ENCODE measurements at places on chromosomes 12 and 14.
A peak's percentile ranks its signal among the peaks of the same experiment; 100 is the strongest.

DNA sequence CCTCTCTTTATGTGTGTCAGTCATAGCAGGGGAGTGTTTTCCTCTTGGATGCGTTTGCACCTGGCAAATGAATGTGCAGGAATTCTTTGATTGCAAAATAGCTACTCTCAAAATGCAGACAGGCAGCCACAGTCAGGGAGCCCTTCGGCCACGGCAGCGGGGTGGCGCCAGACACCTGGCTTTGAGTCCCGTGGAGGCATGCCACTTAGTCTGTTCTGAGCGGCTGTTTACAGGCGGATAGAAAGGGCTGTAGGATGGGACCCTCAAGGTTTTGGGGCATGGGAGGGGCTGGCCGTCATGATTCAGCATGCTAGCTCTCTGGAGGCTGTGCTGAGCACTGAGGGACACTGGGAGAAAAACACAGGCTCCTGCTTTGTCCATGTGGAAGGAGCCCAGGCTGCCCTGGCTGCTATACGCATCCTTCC lies 117.1 kb downstream of the SLC25A47 start:
- DNase-seq: peak; percentile 84

DNA sequence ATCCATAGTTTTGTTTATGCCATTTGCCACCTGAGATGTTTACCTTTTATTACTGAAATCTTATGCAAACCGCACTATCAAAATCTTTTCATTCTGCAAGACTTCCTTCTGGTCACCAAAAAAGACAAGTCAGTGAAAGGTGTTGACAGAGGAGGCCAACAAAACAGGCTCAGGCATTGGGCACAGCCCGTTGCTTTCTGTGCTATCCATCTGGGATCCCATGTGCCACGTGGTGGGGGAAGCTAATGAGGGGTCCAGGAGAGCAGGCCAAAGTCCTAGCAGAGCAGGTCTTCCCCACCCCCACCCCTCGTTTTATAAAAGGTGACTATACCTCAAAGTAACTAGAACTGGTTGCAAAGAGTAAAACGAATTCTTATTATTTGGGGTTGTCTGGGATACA lies 1.2 kb downstream of the ALDH1L2 start:
- no peak for DNase-seq

DNA sequence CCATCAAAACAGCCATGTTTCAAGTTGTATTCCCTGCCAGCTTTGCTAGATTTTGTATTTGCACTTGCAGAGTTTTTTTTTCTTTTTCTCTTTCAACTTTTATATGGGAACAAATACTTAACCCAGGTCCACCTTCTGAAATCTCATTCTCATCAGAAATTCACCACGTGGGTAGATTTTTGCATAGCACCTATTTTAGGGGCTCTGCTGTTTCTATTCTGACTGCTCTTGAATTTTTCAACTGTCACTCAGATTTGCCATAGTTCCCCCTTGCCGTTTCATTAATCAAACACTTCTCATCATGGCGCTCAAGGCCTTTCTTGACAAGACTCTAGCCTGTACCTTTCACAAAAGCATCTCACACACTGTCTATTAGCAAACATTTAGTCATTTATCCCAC lies 767.2 kb downstream of the VRK1 start:
- DNase-seq: no peak

- DNase-seq: no peak
Observed at GRCh38 chr14:24892497-24893051, 157.4 kb downstream of the STXBP6 start.
